Stimulated activated CD8-positive, alpha-beta memory T cell treated with anti-CD3 and anti-CD28 coated beads, Interleukin-15, amount 100 ng/mL, for 4 hours (primary cell): ENCODE measurements at places on chromosomes 5 and 9.

GRCh38 chr5:14143841-14144585, 871 bp downstream of the TRIO start:
- no peak for DNase-seq

- no peak for DNase-seq
Measured at GRCh38 chr5:110371725-110372041, 354.8 kb downstream of the TMEM232 start.

DNA sequence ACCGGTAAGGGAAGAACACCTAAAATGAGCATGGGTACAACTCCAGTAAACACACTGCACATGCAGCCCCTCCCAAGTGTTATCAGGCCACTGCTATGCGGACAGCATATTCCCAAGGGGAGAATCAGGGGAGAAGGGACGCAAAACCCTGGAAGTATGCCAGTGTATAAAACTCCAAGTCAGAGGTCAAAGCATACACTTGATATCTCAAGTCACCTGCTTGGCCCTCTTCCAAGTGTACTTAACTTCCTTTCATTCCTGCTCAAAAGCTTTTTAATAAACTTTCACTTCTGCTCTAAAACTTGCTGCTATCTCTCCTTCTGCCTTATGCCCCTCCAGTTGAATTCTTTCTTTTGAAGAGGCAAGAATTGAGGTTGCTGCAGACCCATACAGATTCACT, 408.1 kb downstream of the HTR1A start:
- DNase-seq = no peak

DNA sequence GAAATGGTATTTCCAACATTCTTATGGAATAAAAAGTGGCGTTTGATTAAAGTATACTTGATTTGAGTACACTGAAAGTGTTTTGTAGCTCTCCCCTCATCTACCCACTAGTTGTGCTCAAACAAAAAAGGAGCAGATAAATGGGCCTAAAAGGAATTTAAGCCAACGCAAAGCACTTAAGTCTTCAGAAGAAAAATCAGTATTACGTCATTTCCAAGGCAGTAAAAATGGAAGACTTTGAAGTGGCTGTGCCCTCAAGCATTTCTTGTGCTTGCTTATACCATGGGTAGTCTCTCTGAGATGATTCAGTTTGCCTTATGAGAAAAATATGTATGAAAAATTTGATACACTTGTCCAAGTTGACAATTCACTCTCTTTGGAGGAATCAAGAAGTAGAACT, 279.9 kb upstream of the CD180 start:
- DNase-seq = no peak

DNA sequence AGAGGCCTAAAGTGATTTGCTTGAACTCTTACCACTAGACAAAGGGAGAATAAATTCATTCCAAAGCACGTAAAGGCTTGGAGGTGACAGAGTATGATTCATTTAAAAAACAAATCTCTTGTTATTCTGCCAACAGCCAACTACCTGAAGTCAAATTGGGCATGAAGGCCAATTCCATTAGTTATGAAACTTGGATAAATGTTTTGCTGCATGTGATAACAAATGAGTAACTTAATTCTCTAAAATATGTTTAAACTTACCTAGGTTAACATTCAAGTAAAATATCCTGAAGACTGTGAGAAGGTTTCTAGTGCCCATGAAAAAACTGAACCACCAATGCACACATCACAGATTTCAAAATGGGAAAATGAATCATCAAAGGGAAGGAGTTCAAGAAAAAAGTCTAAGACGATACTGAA, 120.1 kb upstream of the TSLP start:
- no peak for DNase-seq

DNA sequence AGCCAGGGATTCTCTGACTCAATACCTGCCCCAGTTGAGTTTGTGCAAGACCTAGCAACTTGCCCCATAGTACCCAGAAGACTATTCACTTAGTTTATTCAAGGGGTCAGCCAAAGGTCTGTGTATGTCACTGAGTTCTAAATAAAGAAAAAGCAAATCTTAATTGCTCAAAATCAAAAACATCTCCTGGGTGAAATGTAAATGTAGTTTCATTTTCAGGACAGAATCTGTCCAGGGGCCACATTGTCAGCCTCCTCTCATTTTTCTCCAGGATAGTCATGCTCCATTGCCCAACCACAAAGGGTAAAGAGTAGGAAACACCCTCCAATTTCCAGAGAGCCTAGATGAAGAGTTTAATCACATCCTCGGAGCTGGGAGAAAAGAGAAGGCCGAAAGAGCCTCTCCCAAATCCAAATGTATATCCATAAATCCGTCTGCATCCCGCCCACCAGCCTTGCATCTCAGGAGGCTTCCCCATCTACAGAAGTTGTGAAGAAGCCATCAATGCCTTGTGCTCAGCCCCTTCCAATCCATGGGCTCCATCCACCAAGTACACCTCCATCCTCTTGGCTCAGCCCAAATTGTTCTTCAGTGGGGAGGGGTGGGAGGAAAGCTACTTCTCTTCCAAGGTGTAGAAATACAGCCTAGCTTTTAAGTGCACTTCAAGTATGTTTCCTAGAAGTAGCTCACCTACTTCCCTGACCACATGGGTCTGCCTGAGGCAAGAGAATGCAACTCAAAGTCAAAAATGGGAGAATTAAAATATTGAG, 26.9 kb downstream of the ADAM19 start:
- no peak for DNase-seq

DNA sequence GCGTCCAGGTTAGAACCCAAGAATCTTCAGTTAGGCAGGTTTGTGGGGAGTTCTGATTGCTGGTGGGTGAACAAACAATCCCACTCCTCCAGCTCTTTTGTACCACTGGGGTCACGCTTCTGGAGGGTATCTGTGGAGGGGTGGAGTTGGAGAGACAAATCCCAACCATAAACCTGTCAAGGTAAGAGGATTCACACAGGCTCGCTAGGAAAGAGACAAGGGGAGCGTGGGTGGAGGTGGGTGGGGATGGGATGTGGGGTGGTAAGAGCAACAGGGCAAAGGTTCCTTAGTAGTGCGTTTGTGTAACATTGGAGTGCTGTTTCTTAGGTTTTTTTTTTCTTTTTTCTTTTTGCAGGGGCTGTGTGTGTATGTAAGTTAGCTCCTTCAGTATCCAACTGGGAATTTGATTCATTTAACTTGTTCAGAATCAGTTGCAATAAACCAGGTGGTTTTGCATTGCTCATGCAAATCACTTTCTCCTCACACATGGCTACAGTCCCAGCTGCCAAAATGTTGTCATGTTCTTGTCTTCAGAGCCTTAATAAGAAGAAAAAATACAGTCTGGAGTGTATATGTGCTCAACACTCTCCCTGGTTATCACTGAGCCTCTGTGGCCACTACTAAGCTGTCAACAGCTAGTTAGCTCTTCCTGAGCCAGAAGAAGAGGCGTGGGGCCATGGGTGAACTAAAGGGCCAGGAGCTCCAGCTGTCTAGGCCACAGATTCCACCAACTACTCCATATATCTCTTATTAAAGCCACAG, 164.0 kb upstream of the RAD23B start:
- no peak for DNase-seq

GRCh38 chr5:122874179-122874875, 28.9 kb downstream of the SNX24 start:
- DNase-seq = no peak

DNA sequence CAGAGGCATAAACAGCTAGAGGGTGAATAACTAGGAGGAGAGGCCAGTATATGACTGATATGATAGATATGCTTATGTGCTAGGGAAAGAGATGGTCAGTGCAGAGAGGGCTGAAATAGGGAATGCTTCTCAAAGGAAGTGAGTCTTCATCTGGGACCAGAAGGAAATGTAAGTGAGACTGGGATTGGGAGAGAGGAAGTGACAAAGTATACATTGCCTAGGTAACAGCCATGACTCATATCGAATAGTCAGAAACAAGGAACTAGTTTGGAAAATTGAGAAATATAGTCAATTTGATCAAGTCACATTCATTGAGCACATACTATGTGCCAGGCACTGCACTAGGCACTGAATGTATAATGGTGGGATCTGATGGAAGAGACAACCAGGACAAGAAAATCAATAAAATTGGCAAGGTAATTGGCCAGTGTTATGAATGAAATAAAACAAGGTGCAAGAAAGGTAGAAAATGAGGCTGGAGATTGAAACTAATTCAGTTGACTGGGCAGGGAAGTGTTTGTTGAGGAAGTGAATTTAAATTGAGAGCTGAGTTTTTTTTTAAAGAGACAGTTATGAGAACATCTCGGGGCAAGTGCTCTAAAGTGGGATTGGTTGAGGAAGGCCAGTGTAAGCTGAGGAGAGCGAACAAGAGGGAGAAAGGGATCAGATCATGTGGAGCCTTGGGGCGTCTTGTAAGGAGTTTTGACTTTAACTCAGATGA, 4.3 kb downstream of the ERAP2 start:
- no peak for DNase-seq
